ENCODE measurements at places on chromosomes 5 and 9.

GRCh38 chr5:110258460-110259216, 467.8 kb downstream of the TMEM232 start:
- peak; percentile 57 for DNase-seq

GRCh38 chr5:75734913-75735789, 17.9 kb upstream of the POC5 start:
- DNase-seq = peak; percentile 36

- peak; percentile 88 for DNase-seq
Measured at GRCh38 chr9:121609822-121610637, 41.4 kb upstream of the DAB2IP start.

DNA sequence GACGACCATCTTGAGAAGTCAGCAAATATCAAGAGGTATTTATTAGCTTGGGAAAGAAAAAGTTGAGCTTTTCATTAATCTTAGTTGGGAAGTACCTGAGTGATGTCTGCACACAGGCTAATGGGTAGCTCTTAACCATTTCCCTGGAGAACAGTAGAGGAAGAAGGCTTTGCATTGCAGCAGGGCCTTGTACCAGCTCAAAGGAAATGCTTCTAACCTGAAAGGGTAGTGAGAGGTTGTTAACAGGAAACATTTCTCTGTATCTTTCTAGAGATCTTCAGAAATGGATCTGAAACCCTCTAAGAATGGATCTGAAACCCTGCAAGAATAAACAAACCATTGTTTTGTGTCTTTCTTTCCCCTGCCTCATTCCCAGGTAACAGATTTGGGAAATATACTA, 393.3 kb downstream of the PLK2 start:
- DNase-seq = no peak

GRCh38 chr9:71629578-71630215, 138.6 kb downstream of the CEMIP2 start:
- no peak for DNase-seq
